ENCODE measurements at places on chromosomes 4 and X.

DNA sequence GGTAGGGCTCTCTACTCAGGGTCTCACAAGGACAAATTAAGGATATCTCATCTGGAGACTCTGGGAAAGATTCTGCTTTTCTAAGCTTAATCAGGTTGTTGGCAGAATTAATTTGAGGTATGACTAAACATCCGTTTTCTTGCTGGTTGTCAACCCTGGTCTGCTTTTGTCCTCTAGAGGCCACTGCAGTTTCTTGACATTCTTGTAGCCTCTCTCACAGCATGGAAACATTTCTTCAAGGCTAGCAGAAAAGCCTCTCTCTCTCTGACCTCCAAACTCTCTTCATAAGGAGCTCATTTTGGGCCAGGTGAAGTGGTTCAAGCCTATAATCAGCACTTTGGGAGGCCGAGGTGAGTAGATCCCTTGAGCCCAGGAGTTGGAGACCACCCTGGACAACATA, 749.5 kb upstream of the PCDH7 start:
- no peak for DNase-seq

DNA sequence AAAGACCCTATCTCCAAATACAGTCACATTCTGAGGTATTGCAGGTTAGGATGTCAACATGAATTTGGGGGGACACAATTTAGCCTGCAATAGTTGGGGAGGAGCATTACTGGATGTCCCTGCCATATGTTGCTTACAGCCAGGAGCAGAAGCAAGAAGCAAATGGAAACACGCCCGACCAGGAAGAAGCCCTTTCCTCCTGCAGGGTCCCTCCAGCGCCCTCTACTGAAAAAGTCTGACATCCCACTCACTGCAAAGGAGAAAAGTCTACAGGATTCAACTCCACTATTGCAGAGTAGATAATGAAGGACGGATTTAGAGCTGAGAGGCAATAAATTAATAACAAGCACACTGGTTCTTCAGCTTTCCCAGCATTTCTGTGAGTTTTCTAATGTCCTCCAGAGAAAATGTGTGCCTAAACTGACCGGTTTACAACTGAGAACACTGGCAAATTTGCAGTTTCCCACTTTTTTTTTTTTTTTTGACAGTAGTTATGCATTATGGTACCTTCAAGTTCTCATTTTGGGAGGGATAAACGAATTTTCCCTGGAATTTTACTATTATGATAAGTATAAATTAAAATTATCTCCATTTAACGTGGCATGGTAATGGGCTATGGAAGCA, 31.7 kb downstream of the COQ2 start:
- DNase-seq, result peak; percentile 27

DNA sequence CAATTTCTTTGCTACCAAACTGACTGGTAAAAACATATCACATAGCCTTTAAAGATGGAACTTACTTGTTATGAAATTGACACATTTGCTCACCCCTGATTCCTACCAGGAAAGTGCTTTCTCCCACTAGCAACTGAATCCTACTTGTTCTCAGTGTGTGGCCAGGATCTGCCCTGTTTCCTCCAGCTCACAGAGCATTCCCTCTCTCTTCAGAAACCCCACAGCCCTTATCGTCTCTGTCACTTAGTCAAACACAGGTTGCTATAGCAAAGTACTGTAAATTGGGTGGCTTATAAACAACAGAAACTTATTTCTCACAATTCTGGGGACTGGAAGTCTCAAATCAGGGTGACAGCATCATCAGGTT, 265.2 kb upstream of the BOD1L1 start:
- no peak for DNase-seq

- peak; percentile 25 for DNase-seq
These were observed 143.4 kb downstream of the KLHL13 start for GRCh38 chrX:117973110-117973807.

DNA sequence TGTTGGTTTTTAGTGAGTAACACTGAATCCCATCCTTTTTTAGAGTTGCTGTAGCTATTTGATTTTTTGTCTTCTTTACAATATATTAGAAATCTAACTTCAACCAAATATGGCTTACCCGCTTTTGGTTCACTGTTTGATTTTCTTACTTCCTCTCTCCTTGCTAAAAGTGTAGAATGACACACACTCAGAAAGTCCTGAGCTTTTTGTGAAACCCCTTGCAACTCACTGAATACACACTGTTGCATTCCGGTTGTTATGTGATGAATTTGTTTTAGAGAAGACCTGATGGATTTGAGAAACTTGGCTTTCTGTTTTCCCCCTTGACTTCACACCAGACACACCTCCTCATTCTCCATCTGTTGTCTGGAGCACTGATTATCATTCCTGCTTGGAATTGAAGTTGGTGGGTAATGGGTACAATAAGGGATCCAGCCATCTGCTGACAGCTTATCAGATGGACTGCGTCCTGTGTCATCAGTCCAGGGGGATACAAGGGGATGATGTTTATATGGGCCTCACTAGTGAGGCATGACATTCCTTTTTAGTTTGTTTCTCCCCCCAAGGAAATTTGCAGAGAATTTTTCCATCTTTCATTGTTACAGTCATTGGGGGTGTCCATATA, 5.2 kb downstream of the TMEM164 start:
- DNase-seq, result no peak

DNA sequence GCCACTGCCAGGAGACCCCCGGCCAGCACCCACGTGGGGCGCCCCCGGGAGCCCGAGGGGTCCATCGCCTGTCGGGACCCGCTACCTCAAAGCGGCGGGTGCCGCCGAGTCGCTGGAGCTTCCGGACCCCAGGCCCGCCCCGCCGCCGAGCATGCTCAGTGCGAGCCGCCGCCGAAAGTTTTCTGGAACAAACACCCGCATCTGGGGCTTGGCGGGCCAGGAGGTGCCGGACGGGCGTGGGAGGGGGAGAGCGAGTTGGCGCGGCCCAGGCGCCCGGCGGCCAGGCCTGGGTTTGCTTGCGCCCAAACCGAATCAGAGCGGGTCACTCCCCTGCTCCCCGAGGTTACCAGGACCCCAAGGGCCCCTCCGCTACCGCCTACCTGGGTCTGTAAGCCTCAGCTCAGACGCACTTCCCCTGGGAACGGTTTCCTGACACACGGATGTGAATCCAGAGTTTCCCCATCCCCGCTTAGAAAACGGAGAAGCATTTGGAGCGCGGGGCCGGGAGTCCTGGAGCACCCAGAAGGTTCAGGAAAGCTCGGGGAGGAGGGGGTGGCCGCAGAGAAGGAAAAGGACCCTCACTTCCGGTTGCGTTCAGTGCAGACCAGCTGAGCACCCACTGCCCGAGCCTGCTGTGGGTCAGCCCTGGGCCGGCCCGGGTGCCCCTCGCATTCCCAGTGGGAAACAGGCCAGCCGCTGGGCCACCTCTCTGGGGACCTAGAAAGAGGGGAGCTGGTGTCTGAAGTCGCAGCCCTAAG, at the start of gene EVC2:
Gene EVC2 (minus strand): TSS at position 111 of the 758 bp plus-strand sequence. CDS start 46 bp downstream, at position 65.
- DNase-seq, result peak; percentile 38

DNA sequence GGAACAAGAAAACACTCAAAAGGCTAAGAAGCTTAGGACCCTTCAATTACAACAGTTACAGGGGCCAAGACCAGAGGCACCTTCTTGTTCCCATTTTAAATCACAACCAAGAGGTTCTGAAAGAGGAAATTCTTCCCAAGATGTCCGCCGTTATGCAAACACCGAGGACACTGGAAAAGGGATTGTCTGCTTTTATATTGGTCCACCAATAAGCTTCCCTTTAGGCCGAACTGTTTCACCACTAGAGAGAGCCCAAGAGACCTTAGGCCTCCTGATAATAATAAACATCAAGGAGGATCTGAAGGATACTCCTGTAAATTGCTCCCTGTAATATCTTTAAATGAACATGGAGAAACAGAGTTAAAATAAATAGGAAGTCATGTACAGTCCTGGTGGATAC, 92.6 kb upstream of the NLRP2B start:
- no peak for DNase-seq

- DNase-seq, result no peak
These were observed 66.8 kb downstream of the COL25A1 start for GRCh38 chr4:109235683-109236082.

DNA sequence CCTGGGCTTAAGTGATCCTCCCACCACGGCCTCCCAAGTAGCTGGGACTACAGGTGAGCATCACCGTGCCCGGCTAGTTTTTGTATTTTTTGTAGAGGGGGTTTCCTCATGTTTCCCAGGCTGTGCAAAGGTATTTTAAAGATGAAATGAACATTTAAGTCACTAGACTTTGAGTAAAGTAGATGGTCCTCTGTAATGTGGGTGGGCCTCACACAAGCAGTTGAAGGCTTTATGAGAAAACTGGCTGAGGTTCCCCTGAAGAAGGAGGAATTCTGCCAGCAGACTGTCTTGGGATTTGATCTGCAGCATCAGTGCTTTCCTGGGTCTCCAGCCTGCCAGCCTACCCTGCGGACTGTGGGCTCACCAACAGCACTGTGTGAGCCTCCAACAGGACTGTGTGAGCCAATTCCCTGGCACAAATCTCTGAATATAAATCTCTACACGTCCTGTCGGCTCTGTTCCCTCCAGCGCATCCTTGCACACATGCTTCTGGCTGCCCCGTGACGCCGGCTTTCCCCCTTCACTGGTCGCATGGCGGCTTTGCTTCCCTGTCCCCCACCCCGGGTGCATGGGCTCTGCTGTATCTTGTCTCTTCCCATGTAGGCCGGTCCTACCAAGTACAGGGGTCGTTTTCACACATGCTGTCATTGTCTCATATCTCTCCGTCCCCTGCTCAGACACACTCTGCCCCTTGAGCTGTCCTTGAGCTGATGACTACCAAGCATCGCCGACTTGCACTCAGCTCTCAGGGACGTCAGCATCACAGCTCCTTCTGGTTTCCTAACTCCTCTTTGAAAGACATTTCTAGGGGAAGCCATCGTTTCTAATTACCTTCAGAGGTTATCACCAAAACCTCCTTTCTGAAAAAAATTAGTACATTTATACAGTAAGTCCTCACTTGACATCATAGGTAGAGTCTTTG, 46.4 kb downstream of the RWDD4 start:
- no peak for DNase-seq

DNA sequence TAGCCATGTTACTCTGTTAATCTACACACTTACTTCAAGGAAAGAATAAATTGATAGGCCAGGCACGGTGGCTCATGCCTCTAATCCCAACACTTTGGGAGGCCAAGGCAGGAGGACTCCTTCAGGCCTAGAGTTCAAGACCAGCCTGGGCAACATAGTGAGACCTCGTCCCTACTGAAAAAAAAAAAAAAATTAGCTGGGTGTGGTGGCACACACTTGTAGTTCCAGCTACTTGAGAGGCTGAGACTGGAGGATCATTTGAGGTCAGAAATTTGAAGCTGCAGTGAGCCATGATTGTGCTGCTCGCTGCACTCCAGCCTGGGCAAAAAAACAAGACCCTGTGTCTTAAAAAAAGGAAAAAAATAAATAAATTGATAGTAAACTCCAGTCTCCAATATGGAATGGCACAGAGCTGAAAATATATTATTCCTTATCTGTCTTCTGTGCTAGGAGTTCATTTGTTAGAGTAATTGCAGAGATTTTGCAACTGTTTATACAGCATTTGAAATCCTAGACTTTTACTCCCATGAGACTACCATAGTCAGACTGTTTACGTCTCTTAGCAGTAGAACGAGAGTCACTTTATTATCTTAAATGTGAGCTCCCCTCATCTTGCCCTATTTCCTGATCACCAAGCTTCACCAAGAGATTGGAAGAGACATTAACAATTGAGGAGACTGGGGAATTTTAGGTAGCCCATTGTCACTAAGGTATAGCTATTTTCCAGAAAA, 18.8 kb upstream of the TMEM131L start:
- no peak for DNase-seq

All from NCI-H345 (cell line).